ENCODE measurements at places on chromosomes 6 and 20.
A peak's percentile ranks its signal among the peaks of the same experiment; 100 is the strongest.

GRCh38 chr20:31608251-31608945 lies 3.3 kb downstream of the ID1 start:
- peak; percentile 90 for DNase-seq

DNA sequence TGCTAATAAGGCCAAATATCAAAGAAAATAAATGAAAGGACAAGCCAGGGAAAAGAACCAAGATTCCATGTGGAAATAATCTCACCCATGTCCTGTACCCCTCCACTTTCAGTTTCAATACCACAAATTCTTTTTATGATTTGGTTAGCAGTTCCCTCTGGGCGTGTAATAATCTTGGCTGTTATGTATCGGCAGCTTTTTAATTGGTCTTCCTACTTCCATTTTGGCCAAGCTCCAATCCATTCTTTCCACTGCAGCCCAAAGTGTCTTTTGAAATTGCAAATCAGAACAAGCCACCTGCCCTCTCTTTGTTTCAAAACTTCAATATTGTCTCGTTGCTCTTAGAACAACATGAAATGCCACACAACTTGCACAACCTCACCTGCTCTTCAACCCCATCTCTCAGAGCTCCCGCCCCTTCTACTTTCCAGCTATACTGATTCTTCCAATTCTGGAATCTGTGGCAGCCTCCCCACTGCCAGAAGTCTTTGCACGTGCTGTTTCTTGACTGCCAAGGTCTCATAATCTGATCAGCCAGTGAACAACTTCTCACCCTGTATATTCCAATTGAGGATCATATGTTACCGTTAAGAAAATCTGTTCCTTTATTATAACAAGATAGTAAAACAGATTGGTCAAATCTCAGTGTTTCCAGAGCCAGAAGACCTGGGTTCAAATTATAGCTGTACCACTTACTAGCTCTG lies 354.5 kb downstream of the CBLN4 start:
- no peak for DNase-seq

DNA sequence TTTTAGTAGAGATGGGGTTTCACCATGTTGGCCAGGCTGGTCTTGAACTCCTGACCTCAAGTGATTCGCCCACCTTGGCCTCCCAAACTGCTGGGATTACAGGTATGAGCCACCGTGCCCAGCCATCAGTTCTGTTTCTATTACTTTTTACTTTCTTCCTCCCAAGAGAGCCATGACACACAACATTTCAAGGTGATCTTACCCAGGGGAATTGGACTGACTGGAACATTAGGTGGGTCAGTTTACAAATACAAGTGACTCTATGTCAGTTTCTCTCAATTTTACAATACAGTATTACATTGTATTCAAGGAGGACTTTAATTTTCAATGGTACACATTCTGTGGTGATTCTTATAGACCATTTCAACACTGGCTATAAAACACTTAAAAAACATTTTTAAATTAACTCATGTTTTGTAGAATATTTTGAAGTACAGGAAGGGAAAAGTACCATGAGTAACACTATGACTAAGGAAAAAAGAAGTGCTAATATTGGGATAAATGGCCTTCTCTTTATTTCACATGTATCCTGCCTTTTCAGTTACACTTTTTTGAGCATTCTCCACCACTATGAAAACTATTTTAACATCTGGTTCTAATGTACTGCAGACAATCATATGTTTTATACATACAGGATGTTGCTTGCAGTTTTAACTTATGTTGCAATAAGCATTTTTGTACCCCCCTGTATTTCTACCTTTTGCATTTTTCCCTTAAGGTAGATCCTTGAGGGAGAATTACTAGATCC lies 8.4 kb downstream of the TPBG start:
- no peak for DNase-seq

- no peak for DNase-seq
Measured at GRCh38 chr6:36501686-36502085, 45.6 kb downstream of the STK38 start.

DNA sequence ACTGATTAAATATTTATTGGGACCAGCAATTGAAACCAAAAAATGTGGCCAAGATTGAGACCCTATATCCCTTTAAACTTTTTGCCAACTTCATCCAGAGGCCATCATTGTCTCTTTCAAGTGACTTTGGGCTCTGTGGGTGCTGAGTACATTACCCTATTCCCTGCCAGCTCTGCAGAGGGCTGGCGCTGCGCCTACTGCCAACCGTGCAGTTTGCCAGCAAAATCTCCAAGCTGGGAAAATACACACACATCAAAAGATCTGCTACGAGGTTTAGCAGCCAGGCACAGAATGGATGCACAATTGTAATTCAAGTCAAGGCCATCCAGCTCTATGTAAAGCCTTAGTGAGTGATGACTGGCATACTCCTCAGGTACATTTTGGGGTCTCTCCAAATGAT lies 125.0 kb downstream of the CBLN4 start:
- no peak for DNase-seq
